Hepatocyte (in vitro differentiated cells): ENCODE measurements at places on chromosomes 5 and 9. TPM values are rescaled to one million over a fixed set of nuclear protein-coding genes. Genes with fewer than 3 reads are reported as not detected.

DNA sequence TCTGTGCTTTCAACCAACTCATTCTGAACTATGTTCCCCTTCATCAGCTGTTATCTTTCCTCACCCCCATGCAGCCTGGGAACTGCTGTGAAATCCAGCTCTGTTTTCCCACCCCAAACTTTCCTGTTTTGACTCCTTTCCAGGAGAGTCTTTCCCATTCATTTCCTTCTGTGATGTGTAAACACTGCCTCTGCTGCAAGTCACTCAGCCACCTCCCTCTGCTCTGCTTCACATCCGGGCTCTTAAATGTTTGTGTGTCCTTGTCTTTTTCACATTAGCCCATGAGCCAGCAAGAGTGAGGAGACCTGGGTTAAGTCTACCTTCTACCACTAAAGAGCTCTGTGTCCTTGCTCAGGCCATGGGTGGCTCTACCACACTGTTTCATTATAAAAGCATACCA, 137.5 kb downstream of the ICE1 start:
- H3K27me3 ChIP-seq = no peaks in the 10 kb centered on the region
- H3K4me3 ChIP-seq = no peak overlapping the region
- no peaks in the 10 kb centered on the region for H3K4me1 ChIP-seq
- no peak overlapping the region for H3K27ac ChIP-seq
- H3K36me3 ChIP-seq = no peaks in the 10 kb centered on the region

- no peaks in the 10 kb centered on the region for H3K27me3 ChIP-seq
- no peak overlapping the region for H3K4me3 ChIP-seq
- H3K36me3 ChIP-seq = no peaks in the 10 kb centered on the region
Measured at GRCh38 chr9:95373782-95374487, 56.4 kb upstream of the FANCC start.

DNA sequence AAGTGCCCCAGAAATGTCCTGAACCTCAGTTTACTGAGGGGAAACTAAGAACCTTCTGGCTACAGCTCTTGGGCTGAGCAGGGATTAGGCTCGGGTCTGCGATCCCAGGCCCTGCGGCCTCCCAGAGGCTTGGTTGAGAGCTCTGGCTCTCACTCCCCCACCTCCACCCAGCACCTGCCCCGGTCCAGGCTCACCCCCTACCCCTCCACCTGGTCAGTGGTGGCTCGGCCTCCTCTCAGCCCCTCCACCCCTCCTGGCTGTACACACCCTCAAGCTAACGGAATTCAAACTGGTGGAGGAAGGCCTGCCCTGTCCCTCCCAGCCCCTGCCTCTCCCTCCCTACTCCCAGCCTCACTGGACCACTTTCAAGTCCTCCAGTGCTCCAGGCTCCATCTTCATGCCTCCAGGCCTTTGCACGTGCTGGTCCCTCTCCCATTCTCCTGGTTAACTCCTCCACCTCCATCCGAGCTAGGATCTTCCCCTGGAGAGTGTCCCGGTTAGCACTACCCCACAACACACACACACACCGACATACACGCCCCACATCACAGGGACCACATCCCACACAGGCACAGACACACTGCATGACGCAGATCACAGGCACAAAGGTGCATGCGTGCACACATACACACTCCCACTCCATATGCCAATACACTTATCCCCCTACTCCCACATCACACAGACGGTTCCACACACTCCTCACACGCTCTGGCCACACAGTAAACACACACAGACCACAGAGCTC, 130.9 kb downstream of the C9orf50 start:
- no peak for DNase-seq
- H3K27me3 ChIP-seq = no peaks in the 10 kb centered on the region
- H3K4me1 ChIP-seq = peaks cover 74% of the 10 kb centered on the region
- peak overlapping the region; percentile 54 for H3K4me3 ChIP-seq
- peak overlapping the region; percentile 100 for H3K27ac ChIP-seq

DNA sequence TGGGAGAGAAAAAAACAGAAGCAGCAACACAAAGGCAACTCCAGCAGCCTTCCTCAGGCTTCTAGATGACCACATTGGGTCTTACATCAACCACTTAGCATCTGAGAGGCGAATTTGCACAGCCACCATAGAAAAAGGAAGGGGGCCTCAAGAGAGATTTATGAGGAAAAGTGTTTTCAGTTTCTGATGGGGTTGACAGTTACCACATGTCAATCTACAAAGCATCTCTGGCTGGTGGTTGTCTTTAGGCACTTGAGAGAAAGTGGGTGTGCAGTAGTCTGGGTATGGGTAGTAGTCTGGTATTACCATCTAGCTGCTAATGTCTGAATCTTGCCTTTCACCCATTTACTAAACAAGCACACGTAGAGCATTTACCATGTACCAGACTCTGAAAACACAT, 137.5 kb downstream of the BAAT start:
- H3K4me1 ChIP-seq = no peaks in the 10 kb centered on the region
- H3K27me3 ChIP-seq = no peaks in the 10 kb centered on the region

TRAF2 gene
- total RNA-seq = 7.6 TPM in 2 replicates

DNA sequence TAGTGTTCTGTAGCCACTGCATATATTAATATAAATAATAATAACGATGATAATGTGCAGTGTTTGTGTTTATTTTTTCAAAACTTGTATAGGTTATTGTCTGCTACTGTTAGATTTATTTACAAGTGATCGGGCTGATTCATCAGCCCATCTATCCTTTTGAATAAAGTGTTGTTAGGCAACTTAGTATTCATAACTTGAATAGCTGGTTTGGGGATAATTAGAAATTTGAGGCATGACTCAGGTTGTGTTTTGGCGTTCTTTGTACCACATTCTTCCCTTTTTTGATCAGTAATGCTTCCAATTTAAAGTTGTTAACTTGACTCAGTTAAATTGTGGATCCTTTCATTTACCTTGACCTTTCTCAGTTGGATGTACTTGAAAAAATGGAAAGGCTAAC, 69.7 kb downstream of the FOCAD start:
- no peaks in the 10 kb centered on the region for H3K4me1 ChIP-seq
- H3K27me3 ChIP-seq = no peaks in the 10 kb centered on the region
- no peaks in the 10 kb centered on the region for H3K36me3 ChIP-seq
- DNase-seq = no peak

NRG2 gene
- 0.20 and 1.4 TPM in 2 replicates for total RNA-seq

GRCh38 chr9:8429768-8430167, 630.2 kb upstream of the DMAC1 start:
- no peaks in the 10 kb centered on the region for H3K4me1 ChIP-seq
- H3K27ac ChIP-seq = no peak overlapping the region
- no peaks in the 10 kb centered on the region for H3K36me3 ChIP-seq
- no peak for DNase-seq

SCGB3A1 gene
- total RNA-seq = not detected in 2 replicates

DNA sequence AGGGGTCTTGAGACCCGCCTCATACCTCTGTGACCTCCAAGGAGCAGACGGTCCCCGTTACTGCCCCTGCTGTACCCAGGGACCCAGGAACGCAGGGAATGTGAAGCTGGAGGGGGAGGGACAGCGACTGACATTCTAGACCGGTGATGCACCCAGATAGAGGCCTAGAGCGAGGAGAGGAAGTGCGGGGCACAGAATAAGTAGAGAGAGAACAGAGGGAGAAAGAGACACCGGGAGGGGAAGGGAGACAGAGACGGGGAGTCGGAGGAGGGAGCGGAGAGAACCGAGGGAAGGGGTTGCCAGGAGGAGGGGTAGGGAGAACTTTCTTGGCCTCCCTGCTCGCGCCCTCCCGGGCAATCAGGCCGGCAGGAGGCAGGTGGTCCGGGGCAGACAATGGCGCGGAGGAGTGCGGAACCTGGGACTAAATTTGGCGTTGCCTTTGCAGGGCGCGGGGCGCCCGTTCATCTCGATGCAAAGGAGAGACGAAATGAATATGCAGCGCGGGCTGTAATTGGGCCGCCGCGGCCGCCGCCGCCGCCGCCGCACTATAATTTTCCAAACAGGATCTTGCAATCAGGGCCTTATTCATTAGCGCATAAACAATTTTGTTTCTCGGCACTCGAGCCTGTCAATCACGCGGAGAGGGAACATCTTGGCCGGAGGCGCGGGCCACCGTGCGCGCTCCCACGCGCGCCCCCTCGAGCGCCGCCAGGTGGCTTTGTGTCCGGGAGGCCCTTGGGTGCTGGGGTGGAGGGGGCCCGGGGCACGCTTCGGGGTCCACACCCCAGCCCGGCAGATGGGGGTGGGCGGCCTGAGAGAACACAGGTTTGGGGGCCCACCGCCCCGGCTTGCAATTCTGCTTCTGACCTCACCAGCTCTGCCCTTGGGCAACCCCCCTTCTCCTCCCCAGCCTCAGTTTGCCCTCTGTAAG, 33.0 kb downstream of the NDUFA8 start:
- H3K36me3 ChIP-seq = no peaks in the 10 kb centered on the region
- H3K27ac ChIP-seq = no peak overlapping the region
- H3K4me1 ChIP-seq = peaks cover 12% of the 10 kb centered on the region
- H3K27me3 ChIP-seq = peaks cover 37% of the 10 kb centered on the region
- peak overlapping the region; percentile 41 for H3K4me3 ChIP-seq
- peak; percentile 41 for DNase-seq

GRCh38 chr9:128553728-128554127, 1.3 kb downstream of the SPTAN1 start:
- peak overlapping the region; percentile 97 for H3K27ac ChIP-seq
- peak overlapping the region; percentile 97 for H3K4me3 ChIP-seq
- H3K27me3 ChIP-seq = no peaks in the 10 kb centered on the region
- DNase-seq = peak; percentile 45

- H3K36me3 ChIP-seq = no peaks in the 10 kb centered on the region
- H3K27me3 ChIP-seq = no peaks in the 10 kb centered on the region
- peak overlapping the region; percentile 53 for H3K27ac ChIP-seq
- H3K4me3 ChIP-seq = no peak overlapping the region
- H3K4me1 ChIP-seq = peaks cover 10% of the 10 kb centered on the region
Measured at GRCh38 chr5:38598994-38599617, 42.7 kb upstream of the LIFR start.

SLC22A5 gene
- 16.3 and 20.8 TPM in 2 replicates for total RNA-seq
